ENCODE measurements at places on chromosomes 3 and 15.

DNA sequence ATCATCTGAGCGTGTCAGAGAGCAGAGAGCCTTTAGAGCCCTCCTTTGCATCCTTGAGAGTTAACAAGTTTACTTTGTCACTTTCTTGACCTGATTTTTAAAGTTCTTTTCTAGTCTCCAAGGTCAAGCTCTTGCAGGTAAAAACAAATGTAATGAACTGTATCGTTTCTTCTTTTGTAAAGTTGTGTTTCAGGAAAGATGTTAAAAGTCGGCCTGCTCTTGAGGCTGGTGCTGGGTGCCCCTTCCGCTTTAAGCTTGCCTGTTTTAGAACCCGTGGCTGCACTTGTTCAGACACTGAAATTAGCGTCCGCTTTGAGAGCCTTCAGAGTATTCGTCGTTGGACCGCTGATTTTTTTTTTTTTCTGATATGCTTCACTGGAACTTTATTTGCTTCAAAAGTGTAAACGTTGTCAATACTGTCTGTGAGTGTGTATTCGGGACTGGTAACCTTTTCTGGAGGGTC lies 52.6 kb upstream of the ULK4 start:
- DNase-seq: no peak

DNA sequence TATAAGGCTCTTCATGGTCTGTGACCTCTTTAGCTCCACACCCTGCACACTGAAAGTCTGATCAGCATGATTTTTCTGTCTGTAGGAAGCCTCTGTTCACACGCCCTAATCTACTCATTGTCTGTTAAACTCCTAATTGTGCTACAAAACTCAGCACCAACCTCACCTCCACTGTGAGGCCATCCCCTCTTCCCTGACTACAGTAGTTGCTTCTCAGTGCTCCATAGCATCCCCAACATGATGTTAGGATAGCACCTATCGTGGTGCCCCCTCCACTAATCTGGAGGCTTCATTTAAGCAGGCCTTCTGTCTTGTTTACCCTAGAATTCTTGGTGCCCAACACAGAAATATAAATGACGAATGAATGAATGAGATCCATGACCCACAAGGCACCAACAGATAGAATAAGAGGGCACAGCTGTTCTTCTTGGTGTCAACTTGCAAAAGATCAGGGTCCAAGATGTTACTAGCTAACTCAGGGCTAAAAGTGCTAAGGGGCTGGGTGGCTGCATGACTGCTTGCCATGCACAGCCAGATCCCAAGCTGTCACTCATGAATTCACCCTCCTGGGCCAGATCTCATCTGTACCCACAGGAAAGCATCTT lies 55.2 kb upstream of the HEG1 start:
- no peak for DNase-seq

- no peak for DNase-seq
Measured at GRCh38 chr15:92068121-92068520, 214.6 kb downstream of the SLCO3A1 start.

DNA sequence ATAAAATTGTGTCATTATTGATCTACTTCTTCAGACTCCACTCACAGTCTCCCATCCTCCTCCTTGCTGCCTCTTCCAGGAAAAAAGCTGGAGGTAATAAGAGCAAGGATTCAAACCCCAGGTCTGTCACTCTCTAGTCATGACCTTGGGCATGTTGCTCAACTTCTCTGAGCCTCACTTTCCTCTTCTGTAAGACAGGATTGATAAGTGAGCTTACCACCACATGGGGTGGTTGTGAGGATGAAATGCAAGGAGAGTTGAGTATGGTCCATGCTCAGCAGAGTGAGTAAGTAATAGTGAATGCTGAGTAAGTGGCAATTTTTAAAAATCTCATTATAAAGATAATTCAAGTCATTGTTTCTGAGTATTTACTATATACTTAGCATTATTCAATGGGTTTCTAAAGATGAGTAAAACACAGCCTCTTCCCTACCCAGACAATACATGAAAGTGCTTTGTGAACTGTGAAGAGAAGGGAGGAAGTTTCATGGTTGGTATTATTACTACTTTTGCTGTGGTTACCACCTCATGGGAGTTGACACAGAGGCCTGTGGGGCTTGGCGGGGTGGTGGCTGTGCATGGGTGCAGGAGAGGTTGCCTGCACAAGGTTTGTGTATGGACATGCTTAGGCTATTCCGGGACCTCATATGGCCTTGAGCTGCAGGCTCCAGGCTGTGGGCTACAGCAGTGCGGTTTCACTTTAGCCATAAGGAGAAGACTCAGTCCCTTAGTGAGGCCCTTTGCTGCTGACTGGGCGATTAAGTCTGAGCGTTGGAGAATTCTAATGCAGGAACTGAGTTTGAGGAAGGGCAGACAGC lies 30.0 kb downstream of the SLC6A11 start:
- no peak for DNase-seq

- DNase-seq: no peak
Measured at GRCh38 chr15:26891448-26892181, 24.8 kb downstream of the GABRA5 start.

DNA sequence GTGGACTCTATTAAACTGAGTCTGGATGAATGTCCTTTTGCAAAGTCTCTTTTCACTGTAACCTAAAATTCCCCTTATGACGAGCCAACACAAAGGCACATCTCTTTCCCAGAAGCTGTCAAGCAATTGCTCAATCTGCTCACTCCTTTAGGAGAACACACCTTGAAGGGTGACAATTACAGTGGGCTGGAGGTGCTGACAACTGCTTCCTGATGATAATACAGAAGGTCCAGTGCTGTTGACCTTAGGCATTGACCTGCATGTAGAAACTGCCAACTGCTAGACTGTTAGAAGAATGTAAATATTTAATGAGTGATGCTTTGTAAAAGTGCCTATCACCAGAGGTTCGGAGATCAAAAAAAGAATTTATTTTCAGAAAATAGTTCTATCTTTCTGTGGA lies 757.7 kb downstream of the GRM7 start:
- DNase-seq: no peak

GRCh38 chr15:33662014-33662413 lies 306.3 kb upstream of the CHRM5 start:
- DNase-seq: no peak

DNA sequence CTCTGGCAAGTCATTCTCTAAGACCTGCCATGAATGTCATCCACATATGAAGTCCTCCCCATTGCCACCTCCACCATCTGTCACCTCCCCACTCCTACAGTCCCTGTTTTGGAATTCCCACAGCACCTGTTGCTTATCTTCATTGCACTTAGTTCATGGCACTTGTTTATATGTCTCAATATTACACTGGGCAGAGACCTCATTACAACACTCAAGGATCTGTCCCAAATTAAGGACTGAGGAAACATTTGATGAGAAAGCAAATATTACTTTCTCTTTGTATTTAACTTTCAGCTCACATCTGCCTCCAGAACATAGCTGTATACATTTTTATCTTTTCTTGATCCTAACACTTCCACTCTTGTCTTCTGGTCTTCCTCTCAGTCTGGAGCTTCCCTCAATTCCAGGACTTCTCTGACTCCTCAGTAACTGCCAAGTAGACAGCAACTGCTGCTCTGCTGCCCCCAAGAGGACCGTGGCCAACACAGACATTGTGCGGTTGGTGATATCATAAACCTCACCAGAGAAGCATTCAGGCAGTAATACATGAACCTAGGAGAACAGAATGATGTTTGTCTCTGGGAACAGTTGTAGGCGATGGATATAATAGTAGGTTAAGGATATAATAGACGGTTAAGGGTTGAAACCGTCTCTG lies 45.0 kb upstream of the FGF12 start:
- DNase-seq: no peak

DNA sequence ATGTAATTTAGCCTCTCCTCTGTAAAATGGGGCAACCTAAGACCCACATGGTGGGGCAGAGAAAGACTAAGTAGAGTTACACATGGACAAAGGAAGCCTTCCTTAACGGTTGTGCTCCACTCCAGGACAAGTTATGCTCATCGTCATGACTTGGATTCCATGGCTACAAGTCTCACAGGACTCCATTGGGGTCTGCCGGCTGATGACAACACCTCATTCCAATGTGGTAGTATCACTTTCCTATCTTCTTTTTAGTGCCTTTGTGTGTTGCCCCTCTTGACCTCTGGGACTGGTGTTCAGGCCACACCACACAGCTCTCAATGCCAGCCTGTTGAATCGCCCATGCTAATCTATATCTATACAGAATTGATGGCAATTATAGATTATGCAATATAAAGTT lies 181.3 kb upstream of the WNT5A start:
- no peak for DNase-seq

DNA sequence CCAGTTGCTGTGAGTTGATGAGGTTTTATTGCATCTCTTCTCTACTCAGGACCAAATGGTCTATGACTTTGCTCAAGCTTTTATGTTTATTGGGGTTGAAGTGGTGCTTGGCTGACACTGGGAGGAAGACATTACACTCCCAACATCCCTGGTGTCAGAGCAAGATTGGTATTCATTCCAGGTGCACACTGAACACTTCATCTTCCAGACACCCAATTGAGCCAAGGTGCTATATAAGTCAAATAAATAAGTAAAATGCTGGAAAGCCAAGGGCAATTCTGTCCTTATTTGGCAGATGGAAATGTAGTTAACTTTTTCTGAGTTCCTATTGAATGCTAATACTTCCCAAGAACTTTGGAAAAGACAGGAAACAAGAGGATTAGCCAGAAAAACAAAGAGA lies 53.2 kb upstream of the CDV3 start:
- DNase-seq: no peak

DNA sequence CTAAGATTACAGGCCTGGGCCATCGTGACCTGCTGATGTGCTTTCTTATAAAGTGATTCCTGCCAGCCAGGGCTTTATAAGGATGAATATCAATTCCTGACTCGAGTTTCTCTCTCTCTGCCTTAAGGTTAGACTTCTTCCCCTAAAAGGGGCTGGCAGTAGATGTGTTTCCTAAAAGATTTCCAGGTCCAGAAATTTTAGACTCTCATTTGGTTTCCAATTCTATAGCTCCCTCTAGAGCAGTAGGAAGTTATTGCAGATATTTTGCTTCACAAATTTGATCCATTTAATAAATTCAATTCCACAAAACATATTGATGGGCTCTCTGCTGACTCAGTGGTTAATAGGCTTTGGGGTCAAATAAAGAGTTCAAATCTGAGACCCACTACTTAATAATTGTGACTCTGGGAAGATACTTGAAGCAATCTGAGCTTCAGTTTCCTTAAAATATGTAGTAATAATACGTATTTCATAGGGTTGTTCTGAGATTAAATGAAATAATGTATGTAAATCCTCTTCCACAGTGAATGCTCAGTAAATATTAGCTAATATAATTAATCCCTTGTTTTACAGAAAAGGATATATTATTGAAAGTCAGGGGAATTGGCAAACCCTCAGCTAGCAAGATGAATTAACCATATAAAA lies 2.1 kb downstream of the TRIM69 start:
- DNase-seq: no peak

- DNase-seq: no peak
Measured at GRCh38 chr3:50637011-50637410, 20.1 kb downstream of the MAPKAPK3 start.

Data from activated CD8-positive, alpha-beta memory T cell treated with anti-CD3 and anti-CD28 coated beads, Interleukin-2, amount 50 U/mL, for 4 hours (primary cell).